ENCODE measurements at places on chromosomes 16 and 17.

DNA sequence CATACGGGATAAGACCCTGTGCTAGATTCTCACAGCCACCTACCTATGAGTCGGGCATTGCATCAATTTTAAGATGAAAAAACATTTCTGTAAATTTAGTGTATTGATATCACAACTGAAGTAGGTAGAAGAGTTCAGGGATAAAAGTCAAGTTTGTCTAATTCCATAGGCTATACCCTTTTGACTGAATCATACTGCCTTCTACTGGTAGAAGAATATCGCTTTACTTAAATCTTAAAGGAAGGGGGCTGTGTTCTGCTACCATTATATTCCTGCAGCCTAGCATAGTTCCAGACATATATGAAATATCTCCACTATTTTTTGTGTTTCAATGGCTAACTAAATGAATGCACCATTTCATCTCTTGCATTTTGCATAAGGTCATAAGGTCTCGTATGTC, 1128.6 kb downstream of the CDH8 start:
- DNase-seq: no peak

DNA sequence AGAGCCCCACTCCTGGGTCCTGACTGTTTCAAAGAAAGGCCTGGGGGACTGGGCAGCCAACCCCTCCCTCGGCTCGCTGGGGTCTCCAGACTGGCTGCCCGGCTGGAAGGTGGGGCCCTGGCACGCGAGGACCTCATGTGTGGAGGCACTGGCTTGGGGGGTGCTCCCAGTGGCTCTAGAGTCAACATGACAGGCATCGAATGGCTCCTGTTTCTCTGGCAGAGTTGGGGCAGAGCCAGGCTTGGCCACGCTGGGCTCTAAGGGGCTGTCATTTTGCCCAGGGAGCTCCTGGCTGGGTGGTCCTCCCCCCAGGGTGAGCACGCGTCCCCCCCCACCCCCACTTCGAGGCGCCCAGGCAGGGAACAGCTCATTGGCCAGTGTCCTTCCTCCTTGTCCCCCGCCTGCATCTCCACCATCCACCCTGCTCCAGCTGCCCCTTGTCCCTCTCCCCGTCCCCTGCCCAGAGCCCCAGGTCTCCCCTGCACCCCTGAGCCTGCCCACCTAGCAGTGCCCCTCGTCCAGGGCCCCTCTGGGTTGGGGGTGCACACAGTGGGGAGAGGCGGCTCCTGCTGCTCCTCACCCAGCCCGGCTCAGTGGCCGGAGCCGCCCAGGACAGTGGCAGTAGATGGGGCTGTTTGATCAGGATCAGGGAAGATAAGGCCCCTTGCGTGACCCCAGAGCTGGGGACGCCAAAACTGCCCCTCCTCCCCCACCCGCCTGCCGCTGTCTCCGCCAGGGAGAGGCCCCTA, 2.7 kb downstream of the GCGR start:
- DNase-seq: no peak

DNA sequence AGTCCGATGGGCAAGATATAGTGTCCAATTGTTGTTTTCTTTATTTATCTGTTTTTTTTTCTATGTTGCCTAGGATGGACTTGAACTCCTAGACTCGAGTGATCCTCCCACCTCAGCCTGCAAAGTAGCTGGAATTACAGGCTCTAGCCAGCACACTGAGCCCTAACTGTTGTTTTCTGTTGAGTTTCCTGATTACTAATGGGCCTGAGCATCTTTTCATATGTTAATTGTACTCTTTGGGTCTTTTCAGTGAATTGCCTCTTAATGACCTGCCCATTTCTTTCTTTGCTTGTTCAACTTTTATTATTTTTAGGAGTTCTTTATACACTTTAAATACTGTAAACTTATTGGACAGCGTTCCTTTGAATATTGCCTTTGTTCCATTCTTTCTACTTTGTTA, 213.0 kb downstream of the HS3ST3B1 start:
- DNase-seq: no peak

DNA sequence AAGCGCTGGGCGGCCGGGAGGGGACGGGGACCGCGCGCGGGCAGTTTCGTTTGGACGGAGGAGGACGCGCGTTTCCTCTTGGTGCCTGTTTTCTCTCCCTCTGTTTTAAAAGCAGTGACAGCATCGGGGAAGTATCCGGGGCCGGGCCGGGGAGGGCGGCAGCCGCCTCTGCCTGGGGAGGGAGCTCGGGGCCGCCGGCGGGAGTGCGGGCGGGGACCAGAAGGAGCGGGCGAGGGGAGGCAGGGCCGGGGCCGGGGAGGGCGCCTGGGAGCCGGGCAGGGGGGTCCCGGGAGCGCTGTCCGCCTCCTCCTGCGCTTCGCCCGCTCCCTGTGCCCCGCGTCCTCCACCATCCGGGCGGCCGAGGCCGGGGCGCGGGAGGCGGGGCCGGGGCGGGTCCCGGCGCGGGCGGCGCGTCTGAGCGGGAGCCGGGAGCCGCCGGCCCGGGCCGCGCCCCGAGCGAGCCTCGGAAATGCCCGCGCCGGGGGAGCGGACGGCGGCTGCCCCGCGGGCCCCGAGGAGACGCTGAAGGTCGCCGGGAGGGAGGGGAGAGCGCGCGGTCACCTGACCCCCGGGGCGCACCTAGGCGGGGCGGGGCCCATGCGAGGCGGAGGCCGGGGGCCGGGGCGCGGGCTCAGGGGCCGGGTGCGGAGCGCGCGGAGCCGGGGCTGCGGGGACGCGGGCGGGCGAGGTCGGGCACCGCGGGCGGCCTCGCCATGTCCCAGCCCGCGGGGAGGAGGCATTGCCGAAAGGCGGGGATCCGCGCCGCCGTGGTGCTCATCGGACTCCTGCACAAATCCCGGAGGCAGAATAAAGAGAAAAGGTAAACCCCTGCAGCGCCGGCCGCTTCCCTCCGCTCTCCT, 57.3 kb downstream of the RAP1GAP2 start:
- DNase-seq: peak; percentile 62

- DNase-seq: no peak
Observed at GRCh38 chr17:36128411-36128978, 24.9 kb downstream of the CCL4 start.

GRCh38 chr16:85350973-85351372, 238.7 kb upstream of the CIBAR2 start:
- DNase-seq: peak; percentile 69

DNA sequence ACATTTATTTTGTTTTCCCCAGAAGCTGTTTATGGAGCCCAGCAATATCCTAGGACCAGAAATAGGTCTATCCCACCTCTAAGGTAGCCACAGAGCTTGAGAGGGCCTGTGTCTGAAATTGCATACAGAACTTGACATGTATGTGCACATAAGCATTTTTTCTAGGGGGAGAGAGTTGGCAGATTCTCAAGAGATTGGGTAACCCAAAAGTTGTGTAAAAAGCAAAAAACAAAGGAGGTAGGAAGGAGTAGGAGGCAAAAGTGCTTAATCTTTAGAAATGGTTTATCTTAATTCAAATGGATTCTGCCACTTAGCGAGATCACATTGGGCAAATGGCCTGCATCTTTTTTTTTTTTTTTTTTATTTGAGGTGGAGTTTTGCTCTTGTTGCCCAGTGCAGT, 3.5 kb downstream of the PLK1 start:
- no peak for DNase-seq

GRCh38 chr17:27414271-27414670, 42.0 kb upstream of the KSR1 start:
- DNase-seq: no peak

GRCh38 chr16:4381072-4381934, 9.7 kb downstream of the VASN start:
- DNase-seq: peak; percentile 93

DNA sequence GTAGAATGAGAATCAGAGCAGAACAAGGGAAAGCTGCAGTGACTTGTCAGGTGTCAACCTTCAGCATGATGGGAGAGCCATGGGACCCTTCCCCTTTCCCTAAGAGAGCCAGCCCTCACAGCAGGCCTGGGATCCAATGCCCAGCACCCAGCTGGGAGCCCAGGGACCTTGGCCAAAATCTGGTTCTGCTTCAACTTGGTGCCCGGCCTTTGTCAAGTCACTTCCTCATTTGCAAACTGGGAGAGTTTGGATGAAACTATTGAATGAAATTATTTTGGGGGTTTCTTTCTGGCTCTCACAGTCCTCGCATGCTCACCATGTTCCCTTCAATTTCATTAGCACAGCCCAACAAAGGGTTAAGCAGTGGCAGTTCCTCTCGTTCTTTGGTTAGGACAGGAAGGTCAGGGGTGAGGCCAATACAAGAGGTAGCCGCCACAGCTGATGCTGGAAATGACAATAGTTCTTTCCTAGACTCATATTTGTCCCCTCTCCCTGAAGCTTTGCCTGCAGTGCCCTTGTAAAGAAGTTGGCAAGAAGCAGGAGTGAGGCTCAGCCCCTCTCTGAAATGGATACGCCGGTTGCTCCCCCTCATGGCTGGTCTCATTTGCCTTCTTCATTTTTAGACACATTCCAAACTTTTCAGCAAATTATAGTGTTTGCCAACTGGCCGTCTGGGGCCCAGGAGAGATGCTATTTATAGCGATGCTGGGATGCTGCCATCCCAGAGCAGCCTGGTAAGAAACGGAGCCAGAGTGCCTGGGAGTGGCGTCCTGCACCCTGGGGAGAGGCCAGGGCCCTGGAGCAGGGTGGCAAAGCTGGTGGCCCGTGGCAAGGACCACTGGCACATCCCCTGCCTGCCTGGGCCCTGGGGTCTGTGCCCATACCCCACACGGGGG, 34.5 kb upstream of the MEOX1 start:
- DNase-seq: no peak

DNA sequence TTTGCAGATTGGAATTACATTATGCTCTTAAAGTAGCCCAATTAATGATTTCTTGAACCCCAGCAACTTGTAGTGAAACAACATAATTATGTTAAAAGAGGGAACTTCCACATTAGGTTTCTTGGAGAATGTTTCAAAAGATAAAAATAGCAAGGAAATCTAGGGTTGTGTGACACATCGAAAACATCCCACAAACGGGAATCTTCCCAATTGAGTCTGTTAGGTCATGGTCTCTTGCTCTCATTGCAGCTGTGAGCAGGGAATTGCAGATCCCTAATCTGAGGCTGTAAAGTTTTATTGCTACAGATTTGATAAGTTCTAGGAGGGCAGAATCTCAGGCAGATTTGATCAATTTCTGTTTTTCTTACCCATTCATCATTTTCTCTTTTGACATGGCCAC, 6.7 kb upstream of the LPO start:
- no peak for DNase-seq

DNA sequence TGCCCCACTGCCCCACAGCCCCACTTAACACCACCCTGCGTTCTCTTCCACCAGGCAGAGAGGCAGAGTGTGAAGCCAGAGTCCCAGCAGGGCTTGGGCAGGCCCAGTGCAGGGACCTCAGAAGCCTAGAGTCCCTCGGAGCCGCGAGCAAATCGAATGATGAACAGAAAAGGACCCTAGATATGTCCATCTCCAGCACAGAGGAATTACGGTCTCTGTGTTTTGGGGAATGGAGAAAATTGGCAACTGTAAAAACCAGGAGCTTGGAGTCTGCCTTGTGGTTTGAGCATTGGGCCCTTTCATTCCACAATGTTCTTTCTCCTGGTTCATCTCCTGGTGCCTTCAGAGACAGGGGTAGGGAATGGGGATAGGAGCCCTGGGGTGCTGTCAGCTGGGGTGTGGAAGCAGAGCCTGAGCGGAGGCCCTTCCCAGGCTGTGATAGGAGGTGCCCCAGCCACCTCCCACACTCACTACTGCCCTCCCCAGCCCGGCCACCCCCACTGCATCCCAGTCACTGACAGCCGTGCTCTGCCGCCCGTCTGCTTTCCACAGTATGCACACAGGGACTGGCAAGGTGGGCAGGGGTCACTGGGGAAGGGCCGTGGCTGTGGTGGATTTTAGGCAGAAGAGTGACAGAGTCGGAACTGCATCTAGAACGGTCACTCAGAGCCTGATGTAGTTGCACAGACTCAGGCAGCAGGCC, 26.7 kb downstream of the TBX4 start:
- DNase-seq: peak; percentile 38

- no peak for DNase-seq
Observed at GRCh38 chr17:49090878-49091594, 41.5 kb upstream of the B4GALNT2 start.

DNA sequence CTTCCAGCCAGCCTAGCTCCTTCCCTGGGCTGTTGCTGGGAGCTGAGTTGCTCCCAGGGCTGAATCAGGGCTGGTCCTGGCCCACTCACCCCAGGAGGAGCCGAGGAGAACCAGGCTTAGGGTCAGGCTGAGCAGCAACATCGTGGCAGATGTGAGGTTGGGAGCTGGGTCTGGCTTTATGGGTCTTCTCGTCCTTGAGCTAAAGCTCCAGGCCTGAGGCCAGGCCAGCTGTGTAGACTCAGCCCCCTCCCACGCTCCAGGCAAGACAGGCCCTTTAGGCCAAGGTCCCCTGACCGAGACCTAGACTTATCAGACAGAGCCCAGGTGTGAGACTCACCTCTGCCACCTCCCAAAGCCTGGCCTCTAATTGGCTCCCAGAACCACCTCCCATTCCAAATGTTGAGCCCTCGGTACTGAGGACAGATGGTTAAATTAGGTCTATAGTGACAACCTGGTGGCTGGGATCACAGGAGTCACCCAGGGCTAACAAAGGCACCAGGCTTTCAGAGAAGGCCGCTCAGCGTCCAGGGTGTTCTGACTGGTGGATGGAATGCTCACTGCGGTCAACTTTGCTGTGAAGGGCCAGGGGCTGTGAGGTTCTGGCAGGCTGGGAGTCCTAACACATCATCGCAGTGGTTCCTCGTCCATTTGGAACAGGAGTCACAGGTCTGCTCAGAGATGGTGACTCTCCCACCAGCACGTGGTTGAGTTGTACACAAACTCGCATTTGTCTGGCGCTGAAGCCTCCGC, at the start of gene CTRL:
Gene CTRL, minus strand, starts transcription at position 151 of the 750 bp plus-strand sequence. Its CDS starts 10 bp downstream, at position 141.
- no peak for DNase-seq

- DNase-seq: no peak
Observed at GRCh38 chr17:57549468-57549867, 195.6 kb downstream of the CCDC182 start.

DNA sequence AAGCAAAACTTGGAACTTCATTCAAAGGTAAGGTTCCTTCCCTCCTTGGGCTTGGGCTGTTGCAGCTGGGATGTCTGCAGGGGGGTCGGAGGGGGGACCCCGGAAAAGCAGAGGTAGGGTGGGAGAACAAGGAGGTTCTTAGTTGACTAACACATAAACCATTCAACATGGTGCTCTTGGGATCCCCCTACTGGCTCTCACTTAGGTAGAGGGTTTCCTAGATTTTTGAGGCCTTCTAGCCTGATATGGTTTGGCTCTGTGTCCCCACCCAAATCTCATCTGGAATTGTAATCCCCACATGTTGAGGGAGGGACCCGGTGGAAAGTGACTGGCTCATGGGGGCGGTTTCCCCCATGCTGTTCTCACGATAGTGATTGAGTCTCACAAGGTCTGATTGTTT, 93.9 kb downstream of the RGS9 start:
- DNase-seq: no peak
